NCI-H2081 treated with DMSO at 0.1 percent for 48 hours (cell line): ENCODE measurements at places on chromosomes 4 and X.

DNA sequence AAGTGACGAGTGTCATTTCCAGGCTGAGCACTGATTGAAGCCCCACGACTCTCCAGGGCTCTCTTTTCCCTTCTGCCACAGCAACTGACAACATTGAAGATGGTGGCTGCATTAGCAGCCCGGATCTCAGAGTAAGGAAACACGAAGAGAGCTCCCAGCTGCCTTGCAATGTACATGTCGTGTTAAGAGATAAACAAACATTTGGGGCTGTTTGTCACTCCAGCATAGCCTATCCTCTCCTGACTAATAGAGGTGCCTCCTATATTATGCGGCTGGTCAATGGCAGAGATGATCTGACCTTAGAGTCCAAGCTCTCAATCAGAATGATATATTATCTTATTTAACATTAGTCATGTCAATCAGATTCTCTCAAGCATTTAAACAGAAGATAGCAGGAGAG, 38.6 kb downstream of the ATXN3L start:
- DNase-seq, result no peak

DNA sequence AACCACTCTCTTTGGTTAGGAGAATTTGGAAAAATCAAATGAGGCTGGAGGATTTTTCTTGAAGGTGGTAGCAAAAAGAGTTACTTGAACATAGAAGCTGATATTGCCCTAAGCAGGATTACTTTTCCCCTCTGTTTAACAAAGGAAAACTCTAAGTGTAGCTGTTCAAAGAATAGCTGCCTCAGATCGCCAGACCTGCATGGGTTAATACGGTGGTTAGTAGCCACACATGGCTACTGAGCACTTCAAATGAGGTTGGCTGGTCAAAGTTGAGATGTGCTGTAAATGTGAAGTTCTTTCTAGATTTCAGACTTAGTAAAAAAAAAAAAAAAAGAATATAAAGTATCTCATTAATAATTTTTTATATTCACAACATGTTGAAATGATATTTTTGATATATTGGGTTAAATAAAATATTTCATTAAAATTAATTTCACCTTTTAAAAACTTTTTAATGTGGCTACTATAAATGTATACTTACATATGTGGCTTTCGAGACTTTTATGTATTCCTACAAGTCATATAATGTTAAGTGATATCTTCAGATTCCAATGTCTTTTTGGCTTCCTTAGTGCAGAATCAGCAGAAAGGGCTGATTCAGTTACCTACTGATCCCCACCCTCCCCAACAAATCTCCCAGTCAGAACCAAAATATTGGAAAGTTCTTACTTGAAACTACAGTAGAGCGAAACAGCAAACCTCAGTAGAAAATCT, 3.3 kb upstream of the RPS6KA3 start:
- no peak for DNase-seq

GRCh38 chr4:26116057-26116456, 202.0 kb downstream of the SMIM20 start:
- DNase-seq, result no peak

DNA sequence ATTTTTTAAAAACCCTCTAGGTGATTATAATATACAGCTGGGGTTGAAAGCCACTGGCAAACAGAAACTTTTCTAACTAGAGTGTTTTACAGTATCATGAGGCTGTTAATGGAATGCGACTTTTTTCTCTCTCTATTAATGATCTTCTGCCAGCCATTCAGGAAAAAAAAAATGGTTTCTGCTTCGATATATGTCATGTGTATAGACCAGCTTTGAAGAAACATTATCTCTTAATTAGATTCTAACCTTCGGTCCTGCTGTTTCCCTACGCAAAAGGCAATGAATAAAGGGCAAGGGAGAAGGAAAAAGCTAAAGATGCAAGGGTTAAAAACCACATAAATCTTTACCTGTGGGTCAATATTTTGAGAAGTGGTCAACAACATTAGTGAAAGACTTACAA, 1662.1 kb upstream of the TENM3 start:
- DNase-seq, result no peak

GRCh38 chr4:47972181-47972580, 44.3 kb downstream of the CNGA1 start:
- DNase-seq, result no peak

GRCh38 chr4:71958978-71959377, 72.8 kb upstream of the NPFFR2 start:
- no peak for DNase-seq

- DNase-seq, result no peak
Observed at GRCh38 chr4:19982556-19982955, 269.1 kb upstream of the SLIT2 start.

- DNase-seq, result no peak
Observed at GRCh38 chr4:142194905-142195304, 558.5 kb downstream of the IL15 start.

DNA sequence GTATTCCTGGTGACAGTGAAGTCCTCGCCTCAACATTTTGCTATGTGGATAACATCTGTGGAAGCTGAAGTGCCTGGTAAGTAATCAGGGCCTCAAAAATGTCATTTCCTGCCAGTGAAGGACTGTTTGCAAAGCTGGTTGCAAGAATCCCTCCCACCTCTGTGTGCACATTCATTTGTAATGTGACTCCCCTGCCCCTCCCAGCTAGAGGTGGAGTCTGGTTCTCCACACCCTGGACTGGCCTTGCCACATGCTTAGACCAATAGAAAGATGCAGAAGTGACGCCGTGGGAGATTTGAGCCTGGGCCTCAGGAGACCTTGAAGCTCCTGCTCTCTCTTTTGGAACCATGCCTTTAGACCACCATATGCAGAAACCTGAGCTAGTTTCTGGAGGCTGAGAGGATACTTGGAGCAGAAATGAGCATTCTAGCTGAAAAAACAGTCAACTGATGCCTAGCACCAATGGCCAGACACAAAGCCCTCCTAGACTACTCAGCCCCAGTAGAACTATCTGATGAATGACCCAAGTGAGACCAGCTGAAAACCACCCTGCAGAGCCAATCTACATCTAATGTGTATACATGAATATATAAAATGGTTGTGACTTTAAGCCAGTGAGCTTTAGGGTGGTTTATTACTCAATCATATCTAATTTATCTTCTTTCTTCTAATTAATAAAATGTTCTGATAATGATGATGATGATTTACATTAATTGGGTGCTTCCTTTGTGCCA, 47.8 kb upstream of the CRMP1 start:
- peak; percentile 78 for DNase-seq

GRCh38 chrX:46208225-46208854, 336.9 kb downstream of the ZNF674 start:
- no peak for DNase-seq

GRCh38 chr4:3520796-3521600, 11.2 kb downstream of the LRPAP1 start:
- no peak for DNase-seq
